NCI-H460 (cell line): ENCODE measurements at places on chromosomes 2 and 18.

DNA sequence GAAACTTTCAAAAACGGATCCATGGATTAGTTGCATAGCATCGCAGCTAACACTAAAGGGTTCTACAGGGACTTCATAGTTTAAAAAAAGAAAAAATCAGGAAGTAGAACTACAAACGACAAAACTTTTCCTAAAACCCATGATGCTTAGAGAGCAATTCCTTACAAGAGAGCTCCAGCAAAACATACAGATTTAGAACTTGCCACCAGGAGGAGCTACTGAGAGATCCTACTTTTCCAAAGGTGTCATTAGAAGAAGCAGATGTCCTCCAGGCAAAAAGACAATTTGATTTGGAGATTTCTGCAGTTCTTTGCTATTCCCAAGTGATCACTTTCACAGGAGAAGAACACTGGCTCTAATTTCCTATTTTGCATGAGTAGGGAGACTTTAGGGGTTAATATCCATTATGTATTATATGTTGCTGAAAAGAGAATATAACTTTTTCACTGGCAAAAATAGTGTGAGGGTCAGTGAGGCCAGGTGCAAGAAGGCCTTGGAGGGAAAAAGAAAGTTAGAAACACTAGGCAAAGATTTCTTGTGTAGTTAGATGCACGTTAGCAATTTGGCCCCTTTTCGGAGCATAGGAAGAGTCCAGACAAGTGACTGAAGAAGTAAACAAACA, 436.2 kb downstream of the SUCLG1 start:
- DNase-seq = peak; percentile 68

GRCh38 chr18:23864624-23865023, 149.9 kb upstream of the TTC39C start:
- no peak for DNase-seq

DNA sequence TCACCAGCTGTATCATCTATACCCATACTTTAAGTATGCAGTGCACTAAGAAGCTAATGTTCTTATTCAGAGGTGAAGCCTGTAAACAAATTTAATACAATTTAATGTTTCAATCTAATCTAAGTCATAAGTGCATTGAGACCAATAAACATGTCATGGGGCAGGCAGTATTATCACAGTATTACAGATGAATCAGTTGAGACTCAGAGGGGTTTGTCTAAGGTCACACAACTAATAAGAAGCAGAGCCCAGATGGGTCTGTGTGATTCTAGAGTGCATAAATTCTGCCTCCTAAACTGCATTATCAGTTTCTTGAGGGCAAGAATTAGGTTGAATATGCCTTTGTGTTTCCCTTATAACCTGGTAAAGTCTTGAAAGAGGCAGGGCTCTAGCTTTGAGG, 140.9 kb upstream of the RNF152 start:
- DNase-seq = no peak

- no peak for DNase-seq
These were observed 17.1 kb downstream of the FAM110C start for GRCh38 chr2:29253-29652.

DNA sequence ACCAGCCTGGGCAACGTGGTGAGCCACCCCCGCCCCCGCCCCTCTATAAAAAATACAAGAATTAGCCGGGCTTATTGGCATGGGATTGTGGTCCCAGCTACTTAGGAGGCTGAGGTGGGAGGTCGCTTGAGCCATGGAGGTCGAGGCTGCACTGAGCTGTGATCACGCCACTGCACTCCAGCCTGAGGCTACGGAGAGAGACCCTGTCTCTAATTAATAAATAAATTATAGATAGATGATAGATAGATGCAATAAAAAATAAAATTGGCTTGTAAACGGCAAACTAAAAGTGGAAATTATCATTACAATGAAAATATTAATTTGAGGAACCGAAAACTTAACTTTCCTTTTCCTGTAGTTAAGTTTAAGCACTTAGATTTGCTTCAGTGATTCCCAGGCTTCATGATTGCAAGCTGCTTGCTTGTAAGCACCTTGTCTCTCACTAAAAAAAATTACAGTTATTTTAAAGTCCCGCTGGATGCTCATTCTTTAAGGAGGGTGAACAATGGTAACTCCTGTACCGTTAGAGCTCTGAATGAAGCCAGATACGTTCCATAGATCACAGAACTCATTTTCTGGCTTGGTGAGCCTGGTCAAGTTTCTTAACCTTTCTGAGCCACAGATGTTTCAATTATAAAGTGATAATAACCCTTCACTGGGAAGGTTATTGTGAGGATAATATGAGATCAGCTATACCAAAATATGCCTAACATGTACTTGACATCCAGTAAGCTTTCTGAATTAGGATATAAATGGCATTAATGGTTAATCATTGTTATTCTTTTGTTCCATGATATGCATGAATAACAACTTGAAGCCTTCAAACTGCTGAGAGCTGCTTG, 9.3 kb upstream of the NARS1 start:
- no peak for DNase-seq

DNA sequence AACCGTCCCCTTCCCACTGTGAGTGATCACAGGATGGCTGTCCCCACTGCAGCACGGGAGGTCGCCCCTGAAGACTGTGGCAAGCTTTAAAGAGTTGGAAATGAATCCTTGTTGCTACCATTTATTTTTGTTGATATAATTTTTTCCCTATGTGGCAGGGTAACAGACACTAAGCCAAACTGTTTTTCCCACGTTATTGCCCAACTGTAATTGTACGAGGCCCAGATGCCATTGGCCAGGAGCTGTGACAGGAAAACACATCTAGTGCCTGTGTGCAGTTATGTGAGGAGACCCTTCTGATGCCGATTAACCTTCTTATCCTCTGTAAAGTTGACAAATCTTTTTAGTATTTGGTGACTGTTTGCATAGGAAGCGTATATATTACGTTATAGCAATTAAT, 44.2 kb downstream of the MRPS9 start:
- DNase-seq = no peak

DNA sequence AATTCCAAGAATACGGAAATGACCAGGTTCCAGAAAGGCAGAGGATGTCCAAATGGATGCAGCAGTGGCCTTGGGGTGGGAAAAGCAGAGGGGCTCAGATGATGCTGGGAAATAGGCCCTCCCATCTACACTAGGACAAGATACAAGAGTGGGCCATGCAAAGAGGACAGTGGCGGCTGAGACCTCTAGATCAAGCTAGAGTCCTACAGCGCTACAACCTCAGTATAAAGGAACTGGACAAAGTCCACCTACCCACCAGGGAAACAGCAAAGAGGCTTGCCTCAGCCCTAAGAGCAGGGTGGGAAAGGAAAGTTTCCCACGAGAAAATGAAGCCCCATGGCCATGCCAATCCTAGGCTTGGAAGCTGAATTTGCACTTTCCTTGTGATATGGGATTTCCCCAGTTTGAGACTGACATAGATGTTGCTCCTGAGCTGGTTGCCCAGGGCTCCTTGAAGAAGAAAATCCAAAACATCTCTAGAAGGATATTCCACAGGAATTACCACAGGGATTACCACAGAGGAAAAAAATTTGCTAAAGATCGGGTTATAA, 282.2 kb downstream of the MREG start:
- DNase-seq = no peak

DNA sequence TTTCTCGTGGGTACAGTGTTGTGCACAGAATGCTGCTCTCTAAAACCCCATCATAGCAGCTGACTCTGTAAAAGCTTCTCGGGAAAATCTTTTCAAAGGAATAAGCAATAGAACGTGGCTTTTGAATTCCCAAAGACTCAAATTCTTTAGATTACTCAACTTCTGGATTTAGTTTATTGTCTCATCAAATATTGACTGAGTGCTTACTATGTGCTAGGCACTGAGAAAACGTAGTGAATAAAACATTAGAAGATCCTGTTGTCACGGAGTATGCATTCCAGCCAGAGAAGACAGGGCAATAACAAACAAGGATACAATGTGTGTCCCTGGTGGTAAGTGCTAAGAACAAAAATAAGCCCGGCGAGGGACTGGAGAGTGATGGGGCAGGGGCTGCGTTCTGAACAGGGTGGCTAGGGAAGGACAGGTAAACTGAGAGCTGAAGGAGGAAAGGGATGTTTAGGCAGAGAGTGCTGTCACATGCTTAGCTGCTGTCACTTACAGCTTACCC, 178.2 kb upstream of the SIX3 start:
- DNase-seq = no peak

DNA sequence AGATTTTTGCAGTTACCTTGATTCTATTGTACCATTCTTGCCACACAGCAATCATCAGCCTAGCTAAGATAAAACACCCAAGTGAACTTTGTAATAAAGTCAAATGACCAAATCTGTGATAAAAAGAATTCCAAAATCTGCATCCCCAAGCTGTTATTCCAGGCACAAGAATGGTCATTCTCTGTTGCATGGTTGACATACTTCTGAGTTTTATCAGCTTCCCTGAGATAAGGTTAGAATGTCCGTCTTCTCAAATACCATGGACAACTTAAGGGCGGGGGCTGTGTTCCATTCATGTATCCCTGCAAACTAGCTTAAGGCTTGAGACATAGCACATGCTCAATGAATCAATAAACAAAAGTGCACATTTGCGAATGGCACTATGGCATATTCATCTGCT, 8.1 kb upstream of the BMP10 start:
- no peak for DNase-seq

DNA sequence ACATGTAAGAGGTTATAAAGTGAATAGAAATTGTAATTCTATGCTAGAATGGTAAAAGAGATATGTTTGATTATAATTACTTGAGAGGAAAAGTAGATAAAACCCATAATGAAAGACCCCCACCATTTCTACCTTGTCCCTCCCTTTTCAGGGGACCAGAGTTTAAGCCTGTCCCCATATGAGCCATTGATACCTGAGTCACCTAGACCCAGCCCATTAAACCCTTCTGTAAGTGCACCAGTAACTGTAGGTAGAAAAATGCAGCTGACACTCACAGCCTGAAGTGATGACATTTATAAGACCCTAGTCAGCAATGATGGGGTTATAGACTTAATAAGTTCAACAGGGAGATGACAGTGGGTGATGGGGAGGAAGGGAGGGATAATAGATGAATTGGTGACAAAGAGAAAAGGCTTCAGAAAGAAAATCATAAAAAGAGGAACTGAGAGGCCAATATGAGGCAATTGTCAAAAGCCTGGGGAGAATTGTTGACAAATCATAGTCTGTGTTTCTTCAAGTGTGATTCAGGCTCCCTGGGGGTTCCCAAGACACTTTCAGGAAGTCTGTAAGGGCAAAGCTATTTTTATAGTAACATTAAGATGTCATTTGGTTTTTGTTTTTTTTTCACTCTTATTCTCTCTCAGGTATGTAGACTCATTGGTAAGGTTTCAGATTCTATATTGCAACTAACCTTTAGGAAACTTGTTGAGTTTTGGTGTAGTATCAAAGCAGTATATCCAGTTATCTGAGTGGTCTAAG, 544.2 kb downstream of the SATB2 start:
- DNase-seq = no peak
